ENCODE measurements at places on chromosomes 4 and X. TPM values are rescaled to one million over a fixed set of nuclear protein-coding genes. Genes with fewer than 3 reads are reported as not detected.

GRCh38 chr4:155768370-155768769, 9.5 kb downstream of the GUCY1B1 start:
- DNase-seq = no peak

GRCh38 chr4:140020457-140021361, 133.3 kb downstream of the MAML3 start:
- DNase-seq = no peak

DNA sequence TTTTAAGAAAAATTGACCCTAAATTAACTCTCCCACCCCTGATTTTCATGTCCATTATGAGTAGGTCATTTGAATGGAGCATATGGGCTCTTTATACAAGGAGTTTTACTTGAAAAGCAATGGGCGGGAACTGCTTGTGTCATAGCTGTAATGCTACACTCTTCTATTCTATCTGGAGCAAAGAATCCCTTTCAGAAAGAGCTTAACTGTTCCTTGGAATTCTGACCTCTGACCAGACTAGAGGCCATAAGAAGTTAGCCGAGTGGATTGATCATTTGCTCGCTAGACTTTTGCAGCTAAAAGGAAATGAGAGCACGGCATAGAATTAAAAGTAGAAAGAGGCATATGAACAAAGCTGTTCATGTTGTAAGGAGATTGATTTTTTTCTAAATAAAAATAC, 79.1 kb downstream of the DOCK11 start:
- no peak for DNase-seq

RASSF6 gene
- polyA plus RNA-seq = 1.3 TPM

DNA sequence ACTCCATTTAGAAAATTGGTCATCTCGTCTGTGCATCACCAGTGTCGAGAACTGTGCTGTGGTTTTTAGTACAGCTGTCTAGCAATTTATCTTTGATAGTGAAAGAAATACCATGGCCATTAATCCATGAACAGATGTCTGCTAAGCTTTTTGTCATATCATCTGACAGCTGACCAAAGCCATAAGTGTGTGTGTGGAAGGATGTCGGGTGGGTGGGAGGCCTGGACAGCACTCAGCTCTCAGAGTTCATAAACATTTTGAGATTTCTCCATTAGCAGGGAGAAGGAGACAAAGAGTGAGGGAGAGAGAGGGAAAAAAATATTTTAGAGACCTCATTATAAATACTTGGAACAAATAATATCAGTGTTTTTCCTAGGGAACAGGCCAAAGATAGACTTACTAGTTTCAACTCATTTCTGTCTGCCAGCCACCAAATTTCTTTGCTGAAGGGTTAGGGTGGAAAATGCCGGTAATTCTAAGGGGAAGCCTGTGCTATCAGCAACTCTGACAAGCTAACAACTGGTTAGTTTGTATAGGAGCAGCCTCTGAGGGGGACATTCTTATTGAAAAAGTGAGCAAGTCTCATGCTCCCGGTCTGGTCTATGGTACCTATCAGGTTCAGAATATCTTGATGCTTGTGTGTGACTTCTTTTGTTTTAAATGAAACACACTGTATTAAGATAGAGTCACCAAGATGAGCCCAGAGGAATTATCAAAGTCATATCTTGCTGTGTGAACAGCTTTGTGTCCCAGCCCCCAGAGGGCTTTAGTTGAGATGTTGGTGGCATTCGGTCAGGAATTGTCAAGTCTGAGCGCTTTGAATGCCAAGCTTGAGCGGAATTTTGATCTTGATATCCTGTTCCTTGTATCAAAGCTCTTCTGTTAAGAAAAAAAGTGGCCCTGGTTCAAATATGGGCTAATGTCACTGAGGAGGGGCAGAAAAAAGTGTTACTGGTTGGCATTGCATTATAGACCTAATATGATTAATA, 41.9 kb upstream of the PDLIM3 start:
- no peak for DNase-seq

MAGEA2B gene
- not detected for polyA plus RNA-seq

DNA sequence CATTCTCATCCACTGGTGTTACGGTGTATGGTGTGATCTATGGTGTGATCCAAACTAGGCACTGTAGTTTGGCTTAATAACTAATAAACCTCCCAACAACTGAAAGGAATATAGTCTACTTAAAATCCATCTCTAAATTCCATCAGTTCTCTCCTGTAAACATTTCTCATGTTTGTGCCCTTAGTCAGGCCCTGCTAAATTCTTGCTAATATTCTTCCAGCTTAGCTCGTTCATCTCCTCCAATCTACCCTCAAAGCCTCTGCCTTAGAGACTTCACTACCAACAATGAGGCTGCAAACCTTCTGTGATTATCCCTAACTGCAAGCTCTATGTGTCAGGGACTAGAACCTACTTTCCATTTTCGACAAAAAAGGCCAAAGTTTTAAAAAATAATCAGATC, 28.1 kb downstream of the ZAR1 start:
- DNase-seq = no peak

GRCh38 chr4:10032625-10033024, 11.3 kb upstream of the SLC2A9 start:
- no peak for DNase-seq

SPANXN3 gene
- not detected for polyA plus RNA-seq

AFM gene
- polyA plus RNA-seq = not detected

AKAP14 gene
- polyA plus RNA-seq = 4.8 TPM

DNA sequence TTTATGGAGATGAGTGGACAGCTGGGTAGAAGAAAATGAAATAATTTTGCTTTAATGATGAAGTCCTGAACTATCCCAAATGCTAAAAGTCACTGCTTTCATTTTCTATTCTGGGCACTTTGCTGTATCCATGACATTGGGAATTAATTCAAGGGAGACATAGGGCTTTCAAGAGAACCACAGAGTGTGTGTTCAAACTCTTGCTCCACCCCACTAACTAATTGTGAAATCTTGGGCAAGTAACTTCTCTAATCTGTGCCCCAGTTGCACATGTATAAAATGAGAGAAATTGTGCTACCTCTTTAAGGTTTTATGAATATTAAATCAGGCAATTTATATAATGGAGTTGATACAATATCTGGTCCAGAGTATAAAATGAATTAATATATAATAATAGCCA, 1422.0 kb downstream of the ADGRL3 start:
- DNase-seq = no peak

BEX4 gene
- 74.9 TPM for polyA plus RNA-seq

GRCh38 chrX:72308566-72309296, 3.0 kb upstream of the CITED1 start:
- peak; percentile 68 for DNase-seq

DOK7 gene
- polyA plus RNA-seq = 0.31 TPM

- no peak for DNase-seq
Measured at GRCh38 chr4:109177096-109177810, 125.2 kb downstream of the COL25A1 start.

- no peak for DNase-seq
Measured at GRCh38 chr4:88162626-88163025, 4.2 kb upstream of the ABCG2 start.

DNA sequence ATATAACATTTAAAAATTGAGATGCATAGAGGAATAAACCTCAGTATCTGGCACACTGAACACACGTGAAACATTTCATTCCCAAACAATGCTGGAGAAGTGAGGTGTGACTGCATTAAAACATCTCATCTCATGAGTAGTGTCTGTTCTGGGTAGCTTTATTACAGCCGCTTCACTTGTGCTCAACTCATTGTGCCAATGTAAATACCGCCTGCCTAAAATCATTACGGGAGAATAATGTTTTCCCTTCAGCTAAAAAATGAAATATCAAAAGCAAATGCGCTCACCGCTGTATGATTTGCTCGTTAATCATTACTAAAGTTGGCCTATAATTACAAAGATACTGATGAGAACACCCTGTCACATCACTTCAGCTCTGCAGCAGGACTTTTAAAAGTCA, 110.2 kb upstream of the PRPS2 start:
- no peak for DNase-seq

TEX13D gene
- not detected for polyA plus RNA-seq

- DNase-seq = no peak
Measured at GRCh38 chrX:41381685-41382084, 47.7 kb downstream of the DDX3X start.

DNA sequence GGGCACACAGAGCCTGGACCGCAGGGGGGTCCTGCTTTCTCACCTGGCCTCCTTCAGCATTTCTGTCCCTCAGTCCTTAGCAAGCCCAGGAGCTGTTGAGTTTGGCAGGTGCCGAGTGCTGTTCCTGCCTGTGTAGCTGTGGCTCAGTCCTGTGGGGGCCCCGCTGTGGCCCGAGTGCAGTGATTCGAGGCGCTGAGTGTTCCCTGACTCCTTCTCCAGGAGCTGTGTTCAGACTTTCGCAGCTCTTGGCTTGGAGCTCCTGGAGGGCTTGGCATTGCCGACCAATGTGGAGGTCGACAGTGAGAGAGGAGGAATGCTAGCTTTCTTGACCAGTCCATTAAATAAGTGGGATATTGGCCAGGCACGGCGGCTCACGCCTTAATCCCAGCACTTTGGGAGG, 50.1 kb upstream of the MSANTD1 start:
- no peak for DNase-seq

DNA sequence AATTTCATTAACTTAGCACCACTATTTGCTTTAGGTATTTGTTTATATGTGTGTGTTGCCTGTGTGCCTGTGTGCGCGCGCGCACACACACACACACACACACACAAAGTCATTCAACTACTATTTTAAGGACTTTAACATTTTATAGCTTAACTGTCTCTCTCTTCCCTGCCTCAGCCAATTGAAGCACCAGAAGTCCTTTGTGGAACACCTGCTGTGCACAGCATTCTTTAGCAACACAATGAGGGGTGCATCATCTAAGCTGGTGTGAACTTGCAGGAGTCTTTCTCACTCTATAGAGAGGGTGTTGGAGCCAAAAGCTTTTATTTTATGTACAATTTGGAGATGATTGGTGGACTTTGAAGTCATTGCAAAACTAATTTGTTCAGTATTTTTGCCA, 31.3 kb downstream of the SLIT2 start:
- DNase-seq = no peak

DNA sequence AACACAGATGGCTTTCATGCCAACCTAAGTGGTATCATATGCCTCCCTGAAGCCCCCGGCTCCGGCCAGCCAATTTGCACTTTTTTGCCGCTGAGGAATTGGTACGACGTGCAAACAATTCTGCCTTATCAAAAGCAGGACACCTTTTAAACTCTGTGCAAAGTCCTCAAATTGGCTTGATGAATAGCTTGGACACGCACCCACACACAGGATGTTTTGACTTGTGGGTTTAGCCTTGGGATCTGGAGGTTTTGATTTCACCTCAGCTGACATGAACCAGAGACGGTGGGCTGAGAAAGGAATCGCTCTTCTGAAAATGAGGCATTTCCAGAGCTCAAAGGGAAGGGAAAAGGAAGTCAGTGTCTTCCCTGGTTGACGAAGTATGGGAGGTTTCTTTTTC, 110.8 kb upstream of the SHOX start:
- DNase-seq = no peak

GRCh38 chr4:104826171-104826570, 320.5 kb upstream of the TET2 start:
- no peak for DNase-seq

ERAS gene
- polyA plus RNA-seq = not detected

SLBP gene
- polyA plus RNA-seq = 64.2 TPM

GRCh38 chrX:53257166-53257565, 24.2 kb downstream of the IQSEC2 start:
- DNase-seq = no peak

FAM149A gene
- polyA plus RNA-seq = 27.7 TPM

TAF7L gene
- polyA plus RNA-seq = 0.40 TPM

NEIL3 gene
- 8.3 TPM for polyA plus RNA-seq

DNA sequence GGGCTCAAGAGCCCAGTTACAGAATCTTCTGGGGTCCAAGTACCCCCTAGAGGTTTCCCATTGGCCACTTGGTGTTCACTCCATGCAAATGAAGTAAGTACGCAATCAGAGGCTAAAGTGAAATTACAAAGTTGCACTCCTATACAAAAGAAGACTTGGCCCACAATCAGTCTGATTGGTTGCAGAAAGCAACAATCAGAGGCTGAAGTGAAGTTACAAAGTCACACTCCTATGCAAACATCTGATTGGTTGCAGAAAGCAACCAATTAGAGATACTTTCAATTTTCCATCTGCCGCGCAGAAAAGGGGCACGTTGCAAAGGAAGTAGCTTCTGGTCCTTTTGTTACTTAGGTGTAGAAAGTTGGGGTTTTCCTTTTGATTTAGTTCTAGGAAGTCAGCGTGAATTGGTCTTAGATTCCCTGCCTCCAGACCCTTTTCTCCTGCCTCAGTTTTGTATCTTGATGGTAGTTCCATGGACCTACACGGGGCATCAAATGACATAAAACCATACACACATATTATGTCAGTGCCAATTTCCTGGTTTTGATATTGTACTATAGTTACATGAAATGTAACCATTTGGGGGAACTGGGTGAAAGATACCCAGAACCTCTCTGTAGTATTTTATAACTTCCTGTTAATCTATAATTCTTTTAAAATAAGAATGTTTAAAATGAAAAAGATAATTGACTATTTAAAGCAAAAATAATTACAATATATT, 12.4 kb upstream of the PIN4 start:
- no peak for DNase-seq

USP17L5 gene
- not detected for polyA plus RNA-seq

DNA sequence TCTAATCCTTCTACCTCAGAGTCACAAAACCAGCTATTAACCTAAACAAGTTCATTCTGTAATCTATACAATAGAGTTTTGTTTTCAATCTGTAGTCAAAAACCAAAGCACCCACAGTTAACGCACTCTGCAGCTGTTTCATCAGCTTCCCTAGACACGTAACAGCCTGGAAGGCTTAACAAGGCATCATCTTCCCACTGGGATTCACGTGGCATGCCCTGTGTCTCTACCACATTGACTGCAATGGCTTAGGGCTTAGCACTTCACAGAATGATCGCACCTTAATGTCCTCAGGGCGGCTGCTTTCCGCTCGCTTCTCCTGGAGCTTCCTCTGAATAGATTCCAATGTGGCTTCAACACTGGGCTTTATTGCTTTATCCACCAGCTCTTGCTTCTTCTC, 49.7 kb upstream of the NAP1L5 start:
- no peak for DNase-seq

PRDX4 gene
- 98.6 TPM for polyA plus RNA-seq

C4orf51 gene
- not detected for polyA plus RNA-seq

- DNase-seq = no peak
Measured at GRCh38 chr4:141046255-141046654, 87.0 kb downstream of the RNF150 start.

NSD2 gene
- 80.8 TPM for polyA plus RNA-seq

ARMCX1 gene
- 55.1 TPM for polyA plus RNA-seq
